ENCODE measurements at places on chromosomes 4 and X. TPM values are rescaled to one million over a fixed set of nuclear protein-coding genes. Genes with fewer than 3 reads are reported as not detected.

ATP7A gene
- 2.5 TPM for total RNA-seq

CD99 gene
- total RNA-seq = 125 TPM

ITM2A gene
- total RNA-seq = 25.4 TPM

CCNB3 gene
- total RNA-seq = 0.10 TPM

STK26 gene
- total RNA-seq = 240 TPM

RAB33A gene
- total RNA-seq = not detected

All from H7 (cell line).